Fibroblast of skin of right biceps (primary cell): ENCODE measurements at places on chromosomes 2 and 18.
A peak's percentile ranks its signal among the peaks of the same experiment; 100 is the strongest.

GRCh38 chr2:22276696-22277095 lies 1108.3 kb upstream of the KLHL29 start:
- no peak for DNase-seq

DNA sequence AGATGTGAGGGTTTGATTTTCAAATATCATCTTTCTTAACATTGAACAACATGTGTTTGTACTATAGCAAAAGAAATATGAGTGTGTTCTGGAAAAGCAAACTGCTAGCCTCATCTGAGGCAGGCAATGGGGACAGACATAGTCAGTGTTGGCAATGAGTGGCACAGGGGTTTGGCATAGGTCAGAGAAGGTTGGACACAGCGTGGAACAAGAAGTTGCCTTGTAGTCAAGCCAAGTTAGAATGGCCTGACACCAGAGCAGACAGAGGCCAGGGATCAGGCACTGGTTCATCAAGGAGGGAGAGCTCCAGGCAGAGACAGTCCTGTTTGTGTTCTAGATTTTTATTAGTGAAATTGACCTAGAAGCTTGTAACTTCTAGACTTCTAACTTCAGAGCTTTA lies 100.8 kb upstream of the TANK start:
- no peak for DNase-seq

DNA sequence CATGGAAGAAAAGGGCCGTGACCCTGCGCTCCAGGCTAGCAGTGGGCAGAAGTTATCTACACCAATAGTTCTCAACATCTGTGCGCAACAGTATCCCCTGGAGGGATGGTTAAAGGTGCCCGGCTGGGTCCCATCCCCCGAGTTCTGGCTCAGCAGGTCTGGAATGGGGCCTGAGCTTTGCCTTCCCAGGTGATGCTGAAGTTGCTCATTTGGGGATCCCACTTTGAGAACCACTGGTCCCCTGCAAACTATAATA lies 31.1 kb downstream of the DNMT3A start:
- no peak for DNase-seq

DNA sequence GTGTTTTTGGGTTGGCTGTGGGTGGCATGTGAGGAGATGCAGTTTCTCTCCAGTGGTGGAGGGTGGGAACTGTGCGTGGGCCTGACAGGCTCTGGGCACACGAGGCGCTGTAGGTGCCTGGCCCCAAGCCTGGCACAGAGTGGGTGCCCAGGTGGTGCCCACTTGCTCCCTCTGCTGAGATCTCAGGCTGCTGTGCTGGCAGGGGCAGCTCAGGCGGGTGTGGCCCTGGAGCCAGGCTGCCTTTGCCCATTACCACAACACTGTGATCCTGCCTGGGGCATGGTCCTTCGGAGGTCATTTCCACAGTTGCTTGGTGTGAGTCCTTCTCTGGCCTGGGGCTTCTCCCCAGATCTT lies 20.4 kb downstream of the TSHZ1 start:
- DNase-seq: no peak

- no peak for DNase-seq
Observed at GRCh38 chr2:12211326-12212175, 465.1 kb downstream of the LPIN1 start.

GRCh38 chr2:208077276-208077675 lies 47.0 kb downstream of the CRYGD start:
- DNase-seq: peak; percentile 54

DNA sequence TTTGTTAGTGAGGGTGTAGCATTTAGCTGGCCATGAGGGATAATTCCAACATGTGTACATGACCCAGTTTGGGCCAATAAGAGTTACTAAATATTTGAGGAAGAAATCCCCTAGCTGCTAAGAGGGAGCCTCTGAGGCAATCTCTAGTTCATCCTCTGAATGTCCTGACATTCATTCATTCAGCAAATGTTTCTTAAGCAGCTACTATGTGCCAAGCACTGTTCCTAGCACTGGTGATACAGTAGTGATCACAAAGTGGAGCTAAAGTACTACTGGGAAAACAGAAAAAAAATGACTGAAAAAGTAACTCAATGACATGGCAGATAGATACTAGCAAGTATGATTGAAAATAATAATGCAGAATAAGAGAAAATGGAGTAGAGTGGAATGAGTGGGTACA lies 79.8 kb upstream of the PID1 start:
- no peak for DNase-seq

GRCh38 chr18:27712066-27712465 lies 464.9 kb downstream of the CDH2 start:
- DNase-seq: no peak

DNA sequence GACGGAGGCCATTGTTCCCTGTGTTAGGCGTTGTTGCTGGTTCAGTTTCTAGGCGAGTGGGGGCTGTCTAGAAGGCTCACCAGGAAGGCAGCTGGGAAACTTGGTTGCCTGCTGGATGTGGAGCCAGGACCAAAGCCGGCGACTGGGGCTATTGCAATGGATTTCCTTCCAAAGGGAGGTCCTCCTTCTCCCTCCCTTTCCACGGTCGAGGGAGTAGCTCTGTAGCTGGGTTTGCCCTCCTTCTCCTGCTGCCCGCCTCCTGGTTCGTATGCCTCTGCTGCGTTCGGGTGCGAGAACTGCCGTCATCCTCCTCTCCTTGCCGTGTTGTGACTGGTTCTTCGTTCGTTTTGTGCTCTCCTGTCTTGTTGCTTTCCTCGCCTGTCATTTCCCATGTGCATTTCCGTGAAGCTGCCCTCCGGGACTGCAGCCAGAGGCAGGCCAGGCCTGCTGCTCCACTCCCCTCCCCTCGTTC lies 203.4 kb downstream of the NEDD4L start:
- peak; percentile 28 for DNase-seq

DNA sequence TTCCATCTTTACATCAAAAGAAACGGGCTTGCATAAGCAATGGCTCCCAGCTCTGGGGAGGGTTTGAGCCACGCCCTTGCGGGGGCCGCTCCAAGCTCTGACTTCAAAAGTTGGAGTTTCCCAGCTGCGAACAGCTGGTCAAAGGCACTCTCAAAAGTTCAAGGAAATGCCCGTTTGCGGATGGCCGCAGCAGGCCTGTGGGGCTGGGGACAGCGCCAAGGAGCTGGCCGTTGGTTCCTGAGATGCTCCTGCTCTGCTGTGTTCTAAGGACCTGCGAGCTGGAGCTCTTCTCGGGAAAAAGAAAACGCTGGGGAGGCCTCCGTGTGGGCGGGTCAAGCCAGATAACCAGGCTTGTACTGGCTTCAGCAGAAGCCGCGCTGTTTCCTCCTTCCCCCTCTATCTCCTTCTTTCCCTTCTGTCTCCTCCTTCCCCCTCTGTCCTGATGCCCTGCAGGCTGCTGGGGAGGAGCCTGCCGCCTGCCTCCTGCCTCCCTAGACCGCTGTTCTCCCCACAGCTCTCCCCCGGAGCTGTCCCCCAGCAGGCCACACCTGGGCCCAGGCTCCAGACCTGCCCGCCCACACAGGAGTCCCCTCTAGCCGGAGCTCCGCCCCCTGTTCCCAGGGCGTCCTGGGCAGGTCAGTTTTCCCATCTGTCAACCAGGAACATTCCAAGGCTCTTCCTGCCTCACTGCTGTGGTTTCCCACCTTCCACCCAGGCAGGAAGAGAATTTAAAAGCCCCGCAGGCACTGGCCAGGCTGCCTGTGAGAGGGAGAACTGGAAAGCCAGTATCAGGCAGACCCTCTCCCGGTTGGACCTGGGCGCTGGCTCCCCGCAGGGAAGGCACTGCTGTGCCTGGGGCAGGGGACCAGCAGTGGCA lies 14.1 kb downstream of the KLF11 start:
- DNase-seq: peak; percentile 53

- no peak for DNase-seq
Observed at GRCh38 chr2:230877116-230877758, 12.5 kb downstream of the ITM2C start.

GRCh38 chr2:196322973-196323810 lies 151.8 kb upstream of the STK17B start:
- peak; percentile 77 for DNase-seq

GRCh38 chr2:121382744-121383143 lies 97.7 kb upstream of the TFCP2L1 start:
- no peak for DNase-seq

DNA sequence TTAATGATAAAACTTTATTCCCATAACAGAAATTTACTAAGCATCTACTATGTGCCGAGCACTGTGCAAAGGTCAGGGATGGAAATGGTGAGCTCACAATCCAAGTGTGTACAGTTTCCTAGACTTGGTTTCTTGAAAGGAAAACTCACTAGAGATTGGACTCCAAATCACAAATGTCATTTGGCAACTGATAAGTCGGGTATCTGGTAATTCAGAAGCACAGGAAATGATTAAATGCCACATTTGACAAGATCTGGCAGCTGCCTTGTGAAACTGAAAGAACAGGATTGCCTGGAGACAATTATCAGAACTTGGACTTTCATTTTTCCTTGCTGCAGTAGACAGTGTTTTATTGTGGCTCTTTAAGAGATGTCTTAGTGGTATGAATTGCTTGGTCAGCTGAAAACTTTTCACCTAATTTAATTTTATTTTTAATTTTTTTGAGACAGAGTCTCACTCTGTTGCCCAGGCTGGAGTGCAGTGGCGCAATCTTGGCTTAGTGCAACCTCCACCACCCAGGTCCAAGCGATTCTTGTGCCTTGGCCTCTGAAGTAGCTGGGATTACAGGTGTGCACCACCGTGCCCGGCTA lies 19.2 kb downstream of the ITGA6 start:
- DNase-seq: no peak

GRCh38 chr2:127342101-127342500 lies 45.7 kb downstream of the MAP3K2 start:
- DNase-seq: peak; percentile 7

DNA sequence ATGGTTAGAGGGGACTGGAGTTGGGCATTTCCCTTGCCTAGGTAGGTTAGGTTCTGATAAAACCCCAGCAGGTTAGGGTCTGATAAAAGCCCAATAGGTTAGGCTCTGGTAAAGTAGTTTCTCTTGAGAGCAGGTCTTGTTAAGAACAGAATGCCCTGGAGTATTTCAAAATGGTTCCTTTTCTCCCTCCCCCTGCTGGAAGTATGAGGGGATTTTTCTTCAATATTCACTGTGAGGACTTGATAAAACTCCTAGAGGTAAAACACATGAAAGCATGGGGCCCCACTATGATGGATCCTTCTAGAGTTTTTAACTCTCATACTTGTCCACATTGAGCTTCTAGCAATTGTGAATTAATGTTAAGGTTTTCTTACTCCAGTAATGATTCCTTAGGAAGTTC lies 27.6 kb downstream of the ANKAR start:
- no peak for DNase-seq

DNA sequence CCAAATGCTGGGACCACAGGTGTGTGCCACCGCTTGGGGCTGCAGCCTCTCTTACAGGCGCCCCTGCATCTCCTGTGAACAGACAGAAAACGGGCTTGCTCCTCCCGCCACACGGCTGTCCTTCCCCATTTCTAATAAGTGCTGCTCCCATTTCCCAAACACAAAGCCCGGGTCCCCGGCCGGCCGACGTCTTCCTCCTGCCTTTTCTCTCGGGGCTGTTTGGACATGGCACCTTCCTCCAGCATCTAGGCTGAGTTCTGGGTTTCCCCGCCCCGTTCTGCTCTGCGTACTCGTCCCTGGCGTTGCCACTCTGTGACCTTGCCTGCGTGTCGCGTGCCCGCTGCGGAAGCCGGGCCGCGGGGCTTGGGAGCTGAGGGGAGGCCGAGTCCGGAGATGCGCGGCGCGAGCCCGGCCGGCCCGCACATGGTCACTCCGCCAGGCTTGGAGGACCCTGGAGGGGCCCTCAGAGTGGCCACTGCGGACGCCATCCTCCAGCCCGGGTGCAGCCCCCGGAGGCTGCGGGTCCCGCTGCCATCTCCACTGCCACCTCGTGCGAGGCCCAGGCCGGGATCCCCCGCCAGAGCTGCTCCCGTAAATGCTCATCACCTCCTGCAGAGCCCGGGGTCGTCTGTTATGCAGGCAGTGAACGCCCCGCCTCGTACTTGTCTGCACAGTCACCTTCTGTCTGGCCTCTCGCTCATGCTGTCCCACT lies 26.3 kb downstream of the PRELID3A start:
- DNase-seq: no peak

DNA sequence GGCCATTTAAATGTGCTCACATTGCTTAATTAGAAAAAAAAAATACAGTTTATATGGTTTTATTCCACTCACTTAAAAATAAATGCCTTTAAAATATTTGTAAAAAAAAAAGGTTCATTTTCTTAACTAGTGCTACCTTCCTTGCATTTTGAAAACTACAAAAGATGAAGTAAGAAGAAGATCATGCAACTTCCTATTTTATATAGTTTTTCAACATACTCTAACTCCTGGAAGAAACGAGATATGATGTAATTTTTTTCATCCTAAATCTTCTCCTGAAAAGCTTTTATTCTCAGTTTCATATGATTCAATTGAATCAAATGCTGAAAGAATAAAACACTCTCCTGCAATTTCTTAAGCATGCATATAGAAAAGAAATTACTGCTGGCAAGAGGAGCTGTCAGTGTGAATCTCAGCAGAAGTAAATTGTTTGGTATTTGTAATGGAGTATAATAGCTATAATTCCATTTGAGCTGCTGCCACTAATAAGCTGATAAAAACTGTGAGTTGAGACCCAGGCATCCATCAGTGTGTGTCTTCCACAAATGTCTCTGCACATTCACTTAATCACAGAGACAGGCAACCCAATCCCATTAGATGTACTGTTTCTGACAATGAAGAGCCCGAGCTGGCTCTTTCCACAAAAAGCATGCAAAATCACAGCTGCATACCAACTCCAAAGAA lies 3.7 kb downstream of the FTCDNL1 start:
- no peak for DNase-seq

DNA sequence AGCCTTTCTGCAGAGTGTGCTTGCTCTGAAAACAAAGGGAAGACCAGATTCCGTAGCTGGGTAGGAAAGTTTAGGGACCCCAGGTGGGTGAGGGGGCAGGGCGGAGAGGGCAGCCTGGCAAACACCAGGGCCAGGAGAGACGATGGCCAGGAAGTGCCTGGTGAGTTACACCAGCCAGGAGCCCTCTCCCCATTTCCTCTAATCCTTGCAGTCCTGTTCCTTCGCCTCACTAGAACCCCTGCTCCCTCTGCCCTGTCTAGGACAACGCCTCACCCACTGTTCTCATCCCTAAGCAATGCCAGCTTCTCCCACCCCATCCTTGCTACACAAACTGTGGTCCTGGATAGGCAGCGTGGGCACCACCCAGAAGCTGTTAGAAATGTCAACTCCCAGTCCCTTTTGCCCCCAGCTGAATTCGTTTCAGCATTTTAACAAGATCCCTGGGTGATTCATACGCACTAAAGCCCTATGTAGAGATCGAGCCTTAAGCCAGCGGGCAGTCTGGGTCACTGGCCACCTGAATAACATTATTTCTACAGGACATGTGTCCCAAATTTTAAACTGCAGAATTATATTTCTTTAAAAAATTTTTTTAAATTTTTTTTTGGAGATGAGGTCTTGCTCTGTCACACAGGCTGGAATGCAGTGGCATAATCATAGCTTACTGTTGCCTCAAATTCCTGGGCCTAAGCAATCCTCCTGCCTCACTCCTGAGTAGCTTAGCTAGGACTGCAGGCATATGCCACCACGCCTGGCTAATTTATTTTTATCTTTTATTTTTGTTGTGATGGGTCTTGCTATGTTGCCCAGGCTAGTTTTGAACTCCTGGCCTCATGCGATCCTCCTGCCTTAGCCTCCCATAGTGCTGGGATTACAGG lies 10.9 kb downstream of the WIPF1 start:
- DNase-seq: peak; percentile 51
